Fibroblast of skin of right quadriceps (primary cell): ENCODE measurements at places on chromosomes 12 and 14.

GRCh38 chr14:61266436-61266835 lies 14.7 kb downstream of the TMEM30B start:
- DNase-seq: peak; percentile 31

- DNase-seq: no peak
Observed at GRCh38 chr12:108600702-108601007, 2.8 kb upstream of the TMEM119 start.

DNA sequence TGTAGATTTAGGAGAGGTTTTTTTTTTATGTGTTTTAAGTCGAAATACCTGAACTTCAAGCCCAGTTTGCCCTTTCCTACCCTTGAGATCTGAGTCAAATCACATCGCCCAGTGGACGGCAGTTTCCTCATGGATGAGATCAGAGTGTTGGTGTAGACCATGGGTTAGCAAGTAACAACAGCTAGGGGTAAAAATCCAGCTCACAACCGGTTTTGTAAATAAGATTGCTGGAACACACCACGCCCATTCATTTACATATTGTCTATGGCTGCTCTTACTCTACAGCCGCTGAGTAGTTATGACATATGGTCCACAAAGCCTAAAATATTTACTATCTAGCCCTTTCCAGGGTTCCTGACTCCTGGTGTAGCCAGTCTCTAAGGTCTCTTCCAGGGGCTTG lies 158.5 kb upstream of the PLEKHG7 start:
- DNase-seq: no peak

DNA sequence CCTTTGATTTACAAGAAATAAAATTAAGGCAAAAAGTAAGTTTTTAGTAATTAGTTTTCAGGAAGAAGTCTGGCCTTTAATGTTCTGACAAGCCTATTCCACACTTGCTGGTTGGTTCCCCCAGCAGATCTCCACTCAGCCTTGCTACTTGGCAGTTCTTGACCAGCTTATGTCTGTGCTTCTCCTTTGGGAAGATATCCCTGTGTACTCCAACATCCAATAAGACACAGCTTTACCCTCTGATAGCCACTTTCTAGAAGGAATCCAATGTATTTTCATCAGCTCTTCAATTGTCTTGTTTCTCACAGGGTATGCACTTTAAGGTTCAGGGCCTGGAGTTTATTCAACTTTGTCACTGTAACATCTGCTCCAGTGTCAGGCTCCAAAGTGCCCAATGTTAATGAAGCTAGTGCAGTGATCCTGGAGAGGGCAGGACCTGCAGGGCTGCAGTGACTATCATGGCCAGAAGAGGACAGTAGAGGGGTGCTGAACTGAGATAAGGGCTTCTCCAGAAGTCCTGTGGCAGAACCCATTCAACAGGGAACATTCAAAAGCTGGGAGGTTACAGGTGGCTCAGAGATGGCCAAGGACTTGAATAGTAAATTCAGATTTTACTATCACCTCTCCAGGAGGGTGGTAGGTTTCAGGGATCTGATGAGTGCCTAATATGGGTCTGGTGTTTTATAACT lies 22.9 kb downstream of the JKAMP start:
- DNase-seq: peak; percentile 34

DNA sequence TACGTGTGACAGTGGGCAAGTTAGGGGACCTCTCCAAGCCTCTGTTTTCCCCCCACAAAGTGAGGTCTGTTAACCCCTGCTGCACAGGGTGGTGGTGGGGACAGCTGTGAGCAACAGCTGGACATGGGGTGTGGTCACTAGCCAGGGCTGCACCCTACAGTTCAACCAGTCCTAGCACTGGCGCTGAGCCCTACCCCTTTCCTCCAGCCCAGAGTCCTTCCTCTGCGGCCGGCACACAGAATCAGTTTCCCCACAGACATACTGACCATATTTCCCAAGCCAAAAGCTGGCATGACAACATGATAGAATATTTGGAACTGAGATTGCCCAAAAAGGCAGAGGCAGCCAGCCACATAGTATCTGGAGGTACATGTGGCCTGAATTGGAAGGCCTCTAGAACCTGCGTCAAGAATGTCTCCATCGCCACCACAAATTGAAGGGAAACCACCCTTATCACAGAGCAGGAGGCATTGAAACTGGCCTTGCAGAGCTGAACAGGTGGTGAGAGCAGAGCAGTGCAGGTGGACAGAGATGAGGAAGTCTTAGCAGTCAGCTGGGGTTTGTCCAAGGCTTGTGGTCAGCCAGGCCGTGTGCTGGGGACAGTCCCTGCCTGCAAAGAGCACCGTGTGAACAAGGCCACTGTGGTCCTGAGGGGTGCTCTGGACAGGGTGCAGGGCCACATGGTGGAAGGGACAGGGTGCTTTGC lies 21.2 kb downstream of the DEGS2 start:
- no peak for DNase-seq

- DNase-seq: peak; percentile 34
Observed at GRCh38 chr12:16555630-16556029, 50.3 kb downstream of the LMO3 start.

DNA sequence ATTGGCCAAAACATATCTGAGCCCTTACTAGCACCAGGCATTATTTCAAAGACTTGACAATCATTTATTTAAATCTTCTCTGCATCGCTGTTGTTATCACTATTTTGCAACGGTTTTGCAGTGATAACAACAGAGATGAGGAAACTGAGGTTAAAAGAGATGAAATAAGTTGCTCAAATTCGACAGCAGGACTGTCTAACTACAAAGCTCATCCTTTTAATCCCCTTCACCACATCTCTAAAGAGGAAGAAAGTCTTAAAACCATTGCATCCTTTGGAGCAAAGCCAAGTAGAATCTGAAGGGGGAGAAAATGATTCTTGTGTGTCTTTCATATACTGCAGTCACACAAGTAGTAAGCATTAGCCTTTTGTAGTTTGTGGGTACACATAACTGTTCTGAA lies 14.8 kb upstream of the ETNK1 start:
- DNase-seq: no peak

GRCh38 chr12:69161829-69162228 lies 77.5 kb upstream of the CPSF6 start:
- peak; percentile 6 for DNase-seq

DNA sequence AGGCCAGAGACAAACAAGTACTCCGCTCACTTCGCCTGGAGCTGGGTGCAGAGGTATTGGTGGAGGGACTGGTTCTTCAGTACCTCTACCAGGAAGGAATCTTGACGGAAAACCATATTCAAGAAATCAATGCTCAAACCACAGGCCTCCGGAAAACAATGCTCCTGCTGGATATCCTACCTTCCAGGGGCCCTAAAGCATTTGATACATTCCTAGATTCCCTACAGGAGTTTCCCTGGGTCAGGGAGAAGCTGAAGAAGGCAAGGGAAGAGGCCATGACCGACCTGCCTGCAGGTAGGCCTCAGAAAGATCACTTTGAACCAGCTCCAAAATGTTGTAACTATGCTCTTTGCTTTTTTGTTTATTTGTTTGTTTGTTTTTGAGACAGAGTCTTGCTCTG lies 1.6 kb downstream of the CRADD start:
- no peak for DNase-seq

- no peak for DNase-seq
Observed at GRCh38 chr12:41277946-41278267, 89.8 kb downstream of the PDZRN4 start.

GRCh38 chr12:11014234-11014633 lies 8.2 kb downstream of the TAS2R19 start:
- peak; percentile 4 for DNase-seq

- no peak for DNase-seq
Observed at GRCh38 chr12:14157088-14157747, 175.8 kb upstream of the GRIN2B start.

DNA sequence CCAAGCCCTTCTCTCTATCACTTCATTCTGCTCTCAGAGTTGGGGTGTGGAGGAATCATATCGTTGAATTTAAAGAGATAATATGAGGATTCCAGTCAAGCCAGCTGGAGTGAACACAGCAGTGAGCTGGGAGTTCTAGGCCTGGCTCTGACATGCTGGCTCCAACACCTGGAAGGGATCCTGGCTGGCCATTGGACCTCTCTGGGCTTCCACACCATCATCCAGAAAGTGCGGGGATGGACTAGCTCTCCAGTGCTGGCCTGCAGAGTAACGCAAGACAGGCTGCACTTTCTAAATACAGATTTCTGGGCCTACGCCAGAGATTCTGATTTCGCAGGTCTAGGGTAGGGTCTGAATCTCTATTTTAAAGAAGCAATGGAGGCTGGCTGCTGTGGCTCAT lies 34.8 kb upstream of the HDAC7 start:
- no peak for DNase-seq

DNA sequence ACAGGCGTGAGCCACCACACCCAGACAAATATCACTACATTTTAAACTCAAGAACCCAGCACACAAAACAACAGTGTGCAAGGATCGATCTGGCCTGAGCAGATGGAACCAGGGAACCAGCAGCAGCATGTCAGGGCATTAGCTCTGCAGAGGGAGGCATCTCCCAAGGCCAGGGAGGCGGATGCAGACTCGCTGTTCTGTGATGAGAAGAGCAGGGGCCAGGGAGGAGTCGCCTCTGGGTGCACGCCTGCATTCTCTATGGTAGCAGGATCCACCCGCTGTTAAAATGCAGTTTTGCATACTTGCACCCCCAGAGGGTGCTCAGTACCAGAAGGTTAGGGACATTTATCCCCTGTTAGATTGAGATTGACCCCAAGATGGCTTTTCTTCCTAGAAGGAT lies 17.9 kb downstream of the PGAM5 start:
- DNase-seq: no peak

DNA sequence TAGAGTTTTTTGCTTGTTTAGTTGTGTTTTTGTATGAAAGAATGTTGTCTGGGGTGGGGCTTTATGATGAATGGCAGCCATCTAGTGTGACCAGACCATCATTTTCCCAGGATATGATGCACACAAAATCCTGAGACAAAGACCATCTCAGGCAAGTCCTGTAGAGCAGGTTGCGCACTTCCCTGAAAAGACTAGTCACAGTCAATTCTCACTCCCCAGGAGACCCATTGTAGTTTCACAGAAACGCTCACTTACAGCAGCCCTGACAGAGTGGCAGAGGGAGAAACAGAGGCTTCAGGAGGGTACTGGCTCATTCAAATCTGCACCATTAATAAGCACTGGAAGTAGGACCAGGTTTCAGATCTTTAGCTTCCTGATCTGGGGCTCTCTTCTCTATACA lies 183.2 kb downstream of the TMEM117 start:
- no peak for DNase-seq

DNA sequence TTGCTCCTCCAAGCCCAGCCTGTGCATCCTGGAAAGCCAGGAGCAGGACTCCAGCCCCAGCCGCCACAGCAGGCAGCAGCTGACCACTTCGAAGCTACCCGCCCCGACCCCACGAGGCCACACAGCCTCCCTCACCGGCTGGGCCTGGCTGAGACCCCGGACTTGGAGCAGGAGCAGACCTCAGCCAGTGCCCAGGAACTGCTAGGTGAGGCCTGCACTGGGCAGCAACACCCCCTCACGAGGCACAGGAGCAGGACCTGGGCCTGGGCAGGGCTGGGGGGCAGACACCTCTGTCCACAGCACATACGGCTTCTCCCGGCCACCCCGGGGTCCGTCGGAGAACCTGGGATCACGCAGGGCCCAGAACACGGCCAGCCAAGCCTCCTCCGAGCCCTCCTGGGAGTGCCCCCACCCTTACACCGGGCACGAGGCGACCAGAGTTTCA lies 137.4 kb upstream of the C14orf180 start:
- no peak for DNase-seq

- no peak for DNase-seq
Observed at GRCh38 chr14:32696325-32697091, 242.2 kb upstream of the NPAS3 start.

DNA sequence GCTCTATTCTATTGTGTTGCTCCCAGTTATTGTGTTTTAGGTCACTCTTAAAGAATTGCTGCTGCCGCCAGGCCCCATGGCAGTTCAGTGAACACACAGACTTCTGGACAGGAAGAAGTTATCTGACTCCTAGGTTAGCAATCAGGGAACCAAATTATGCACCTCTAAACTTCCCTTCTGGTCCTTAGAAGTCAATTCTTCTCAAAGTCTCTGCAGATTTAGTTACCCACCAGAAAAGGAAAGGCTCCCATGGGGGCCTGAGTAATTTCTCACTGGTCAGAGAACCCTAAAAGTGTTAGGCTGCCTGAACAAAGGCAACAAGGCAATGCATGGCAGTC lies 10.0 kb downstream of the EMP1 start:
- no peak for DNase-seq

- no peak for DNase-seq
Observed at GRCh38 chr12:12693111-12693671, 2.8 kb downstream of the GPR19 start.

DNA sequence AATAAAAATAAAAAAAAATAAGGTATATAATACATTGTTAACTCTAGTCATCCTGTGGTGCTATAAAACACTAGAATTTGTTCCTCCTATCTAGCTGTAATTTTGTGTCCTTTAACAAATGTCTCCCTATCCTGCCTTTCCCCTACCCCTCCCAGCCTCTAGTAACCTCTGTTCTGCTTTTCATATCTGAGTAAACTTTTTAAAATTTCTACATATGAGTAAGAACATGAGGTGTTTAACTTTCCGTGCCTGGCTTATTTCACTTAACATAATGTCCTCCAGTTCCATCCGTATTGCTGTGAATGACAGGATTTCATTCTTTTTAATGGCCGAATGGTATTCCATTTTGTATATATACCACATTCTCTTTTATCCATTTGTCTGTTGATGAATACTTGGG lies 71.3 kb upstream of the GNG2 start:
- no peak for DNase-seq

DNA sequence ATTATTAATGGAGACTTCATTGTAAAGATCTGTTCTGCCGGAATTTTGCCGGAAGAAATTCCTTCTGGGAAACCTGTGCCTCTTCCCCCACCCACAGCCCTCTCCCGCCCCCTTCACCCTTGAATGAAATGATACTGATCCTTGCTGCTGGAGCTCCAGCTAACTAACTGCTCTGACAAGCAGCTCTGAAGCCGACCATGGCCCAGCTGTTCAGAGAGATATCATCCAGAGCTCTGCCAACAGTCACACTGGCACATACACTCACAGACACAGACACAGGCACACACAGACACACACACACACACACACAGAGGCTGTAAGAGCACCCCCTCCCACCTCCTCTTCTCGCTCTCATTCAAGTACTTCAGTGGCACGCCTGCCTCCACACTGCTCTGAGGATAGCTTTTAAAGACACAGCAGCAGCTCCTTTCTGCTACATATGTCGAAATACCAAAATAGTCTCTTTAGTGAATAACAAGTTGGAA lies 88.6 kb downstream of the R3HDM2 start:
- DNase-seq: no peak

GRCh38 chr14:97945631-97946030 lies 1148.4 kb downstream of the VRK1 start:
- no peak for DNase-seq

GRCh38 chr14:22282417-22282816 lies 306.6 kb downstream of the DAD1 start:
- no peak for DNase-seq

- DNase-seq: no peak
Observed at GRCh38 chr12:75489187-75489586, 8.6 kb downstream of the GLIPR1 start.

GRCh38 chr12:89225401-89225800 lies 126.9 kb downstream of the DUSP6 start:
- peak; percentile 47 for DNase-seq

- DNase-seq: no peak
Observed at GRCh38 chr12:47751561-47751960, 7.1 kb downstream of the RAPGEF3 start.
